ENCODE measurements at places on chromosomes 2 and 18.

GRCh38 chr2:204370172-204370718, 175.0 kb upstream of the PARD3B start:
- DNase-seq, result no peak

- DNase-seq, result no peak
These were observed 8.2 kb upstream of the SMARCAL1 start for GRCh38 chr2:216404010-216404618.

GRCh38 chr2:238176613-238177012, 17.8 kb downstream of the ERFE start:
- DNase-seq, result no peak

DNA sequence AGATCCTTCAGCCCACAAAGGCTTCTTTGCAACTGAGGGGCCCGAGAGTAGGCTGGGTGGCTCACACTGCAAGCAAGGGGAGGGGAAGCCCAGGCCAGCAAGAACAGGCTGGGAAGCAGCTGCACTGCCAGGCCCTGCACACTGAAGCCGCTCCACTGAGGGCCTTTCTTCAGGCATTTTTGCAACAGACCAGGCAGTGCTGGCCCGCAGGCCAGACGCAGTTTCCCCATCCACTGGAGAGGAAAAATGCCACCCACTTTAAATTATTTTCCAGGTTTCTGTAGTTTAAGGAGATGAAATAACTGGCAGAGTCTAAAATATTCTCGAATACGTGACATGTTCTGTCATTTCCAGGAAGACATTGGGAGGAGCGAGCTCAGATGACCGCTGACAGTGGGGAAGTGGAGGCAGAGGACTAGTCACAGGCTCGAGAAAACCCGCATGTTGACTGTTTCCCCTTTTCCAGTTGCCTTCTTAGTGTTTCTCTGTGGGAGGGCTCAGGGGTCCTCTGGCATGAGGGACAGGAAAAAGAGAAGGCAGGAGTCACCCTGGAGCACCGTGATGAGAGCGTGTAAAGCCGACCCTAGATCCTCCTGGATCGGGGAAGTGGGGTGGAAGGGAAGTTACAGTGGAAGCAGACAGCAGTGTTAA, 53.3 kb upstream of the B3GNT7 start:
- no peak for DNase-seq

DNA sequence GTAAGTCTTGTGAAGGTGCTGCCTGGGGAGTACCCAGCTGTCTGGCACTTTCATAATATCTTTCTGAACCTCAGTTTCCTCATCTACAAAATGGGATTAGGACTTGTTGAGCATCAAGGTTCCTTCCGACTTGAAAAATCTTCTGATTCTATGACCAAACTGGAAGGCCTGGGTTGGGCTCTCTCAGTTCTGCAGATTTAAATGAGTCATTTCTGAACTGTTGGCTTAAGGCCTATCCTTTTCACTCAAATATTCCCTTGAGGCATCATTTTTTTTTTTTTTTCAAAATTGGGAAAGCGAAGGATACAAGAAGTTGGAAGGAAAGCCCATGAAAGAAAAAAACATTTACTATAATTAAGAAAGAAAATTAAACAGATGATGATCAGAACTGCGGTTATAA, 40.8 kb upstream of the CYP1B1 start:
- no peak for DNase-seq

GRCh38 chr2:27074738-27075565, 3.5 kb upstream of the EMILIN1 start:
- no peak for DNase-seq

GRCh38 chr2:197086500-197086899, 160.0 kb upstream of the PGAP1 start:
- no peak for DNase-seq

- no peak for DNase-seq
These were observed 84.6 kb downstream of the KCTD18 start for GRCh38 chr2:200425026-200425821.

GRCh38 chr2:216574046-216574445, 59.2 kb upstream of the IGFBP2 start:
- no peak for DNase-seq

GRCh38 chr18:50875966-50876536, 2.9 kb upstream of the ME2 start:
- no peak for DNase-seq

DNA sequence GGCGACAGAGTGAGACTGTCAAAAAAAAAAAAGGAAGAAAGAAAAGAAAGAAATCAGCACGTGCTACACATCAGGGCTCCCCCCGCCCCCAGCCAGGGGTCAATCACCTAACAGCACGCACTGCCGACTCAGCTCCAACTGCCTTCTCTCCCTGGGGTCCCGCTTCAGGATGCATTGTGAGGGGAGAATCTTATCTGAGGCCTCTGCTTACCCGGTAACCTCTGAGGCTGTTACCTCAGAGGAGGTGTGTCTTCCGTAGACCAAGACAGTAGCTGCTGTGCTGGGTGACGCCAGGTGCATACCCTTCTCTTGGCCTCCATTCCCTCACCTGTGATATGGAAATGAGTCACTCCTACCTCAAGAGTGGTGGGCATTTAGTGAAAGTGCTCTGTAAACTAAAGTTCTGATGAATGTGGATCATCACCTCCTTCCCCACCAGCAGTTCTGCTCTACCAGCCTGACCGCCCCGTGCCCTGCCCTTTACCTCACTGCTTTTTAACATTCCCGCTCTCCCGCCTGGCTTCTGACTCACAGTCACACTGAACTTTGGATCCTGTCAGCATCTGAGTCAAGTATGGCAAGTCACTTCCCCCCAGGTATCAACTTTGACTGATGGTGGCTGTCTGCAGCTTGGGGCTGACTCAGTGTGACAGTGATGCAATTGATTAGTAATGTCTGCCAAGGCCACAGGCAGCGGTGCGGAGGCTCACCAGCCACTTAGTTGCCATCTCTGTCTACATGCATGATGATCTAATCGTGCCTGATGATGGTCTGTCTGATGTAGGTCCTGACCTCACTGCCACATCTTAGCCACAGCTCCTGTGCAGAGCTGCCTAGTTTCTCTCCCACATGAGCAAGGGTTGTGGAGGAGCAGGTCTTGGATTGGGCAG, 20.1 kb downstream of the ARID5A start:
- peak; percentile 48 for DNase-seq

DNA sequence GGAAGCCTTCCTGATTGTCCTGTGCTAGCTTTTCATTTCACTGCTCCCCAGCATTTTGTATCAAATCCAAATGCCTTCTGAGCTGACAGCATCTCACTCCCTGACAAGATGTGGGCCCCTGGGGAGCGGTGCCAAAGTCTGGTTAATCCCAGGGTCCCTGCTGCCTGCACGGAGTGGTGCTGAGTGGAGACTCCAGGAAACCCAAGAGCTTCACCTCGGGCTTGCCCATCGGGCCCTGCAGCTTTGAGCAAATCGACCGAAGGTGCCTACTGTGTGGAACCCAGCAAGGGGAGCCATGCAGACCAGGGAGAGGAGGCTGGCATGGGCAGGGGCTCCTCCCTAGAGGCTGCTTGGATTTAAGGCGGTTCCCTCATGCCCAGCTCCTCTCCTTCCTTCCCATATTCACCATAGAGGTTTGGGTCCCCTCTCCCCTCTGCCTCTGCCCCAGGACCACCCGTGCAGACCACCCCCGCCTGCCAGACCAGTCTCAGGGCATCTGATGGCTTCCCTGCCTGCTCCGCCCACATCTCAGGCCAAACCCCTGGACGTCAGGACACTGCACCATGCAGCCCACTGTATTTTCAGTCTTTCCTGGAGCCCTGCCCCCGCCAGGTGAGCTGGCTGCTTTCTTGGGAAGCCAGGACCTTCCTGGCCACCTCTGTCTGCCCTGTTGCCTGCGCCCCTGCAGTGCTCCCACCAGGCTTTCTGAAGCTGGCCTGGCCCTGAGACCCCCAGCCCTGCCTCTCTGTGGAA, 37.8 kb downstream of the RRM2 start:
- DNase-seq, result no peak

- no peak for DNase-seq
These were observed 23.7 kb upstream of the CD28 start for GRCh38 chr2:203682688-203683130.

- no peak for DNase-seq
These were observed 27.2 kb downstream of the XPO1 start for GRCh38 chr2:61510674-61511671.

- DNase-seq, result no peak
These were observed 7.6 kb downstream of the NMUR1 start for GRCh38 chr2:231522418-231523180.

All from stimulated activated CD8-positive, alpha-beta memory T cell treated with anti-CD3 and anti-CD28 coated beads, Interleukin-15, amount 100 ng/mL, for 4 hours (primary cell).